ENCODE measurements at places on chromosomes 2 and 18. TPM values are rescaled to one million over a fixed set of nuclear protein-coding genes. Genes with fewer than 3 reads are reported as not detected.

The RFX8 gene
- polyA plus RNA-seq: 0.16 TPM

- DNase-seq: no peak
Measured at GRCh38 chr2:64474121-64474571, 20.2 kb downstream of the LGALSL start.

The ST8SIA3 gene
- polyA plus RNA-seq: not detected

The PIKFYVE gene
- 7.2 TPM for polyA plus RNA-seq

- peak; percentile 85 for DNase-seq
Measured at GRCh38 chr2:241315879-241316631, at the start of gene SEPTIN2. Gene SEPTIN2, plus strand, starts transcription at chr2:241315925. Its CDS starts 8,308 bp downstream, at chr2:241324233.

DNA sequence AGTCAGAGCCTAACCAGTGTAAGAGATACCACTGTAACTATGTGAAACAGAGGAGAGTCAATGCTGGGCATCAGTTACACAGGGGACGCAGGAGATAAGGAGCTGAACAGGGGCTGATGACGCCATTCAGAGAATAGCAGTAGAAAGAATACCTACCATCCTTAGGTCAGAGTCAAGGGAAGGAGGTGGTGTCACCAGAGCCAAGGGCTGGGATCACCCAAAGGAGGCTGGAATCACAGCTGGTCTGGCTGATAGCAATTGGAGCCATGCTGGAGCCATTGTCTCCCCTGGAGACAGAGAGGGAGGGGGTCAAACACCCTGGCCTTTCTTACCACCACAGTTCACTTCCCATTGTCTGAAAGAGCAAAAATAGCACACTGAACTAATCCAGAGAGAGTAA lies 37.3 kb upstream of the C18orf32 start:
- DNase-seq: peak; percentile 5

GRCh38 chr2:64763126-64763525 lies 109.4 kb upstream of the SERTAD2 start:
- no peak for DNase-seq

The PLGLB1 gene
- polyA plus RNA-seq: 0.81 TPM

DNA sequence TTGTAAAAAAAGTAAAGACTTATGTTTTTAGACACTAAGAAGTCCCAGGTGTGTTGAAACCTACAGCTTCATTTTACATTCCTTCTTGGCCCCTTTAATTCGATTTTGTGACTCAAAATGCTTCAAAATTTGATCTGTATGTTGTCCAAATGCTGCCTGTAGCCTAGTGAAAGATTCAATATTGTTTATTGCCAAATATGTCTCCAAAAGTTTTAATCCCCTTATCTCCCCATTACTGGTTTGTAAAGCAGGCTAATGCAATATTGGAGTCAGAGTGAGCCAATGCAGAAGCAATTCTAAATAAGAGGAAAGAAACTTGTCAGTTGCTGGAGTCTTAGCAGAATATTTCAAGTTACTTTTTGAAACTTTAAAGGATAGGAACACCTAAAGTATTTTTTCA lies 287.0 kb upstream of the ZC3H15 start:
- DNase-seq: no peak

The GKN2 gene
- not detected for polyA plus RNA-seq

DNA sequence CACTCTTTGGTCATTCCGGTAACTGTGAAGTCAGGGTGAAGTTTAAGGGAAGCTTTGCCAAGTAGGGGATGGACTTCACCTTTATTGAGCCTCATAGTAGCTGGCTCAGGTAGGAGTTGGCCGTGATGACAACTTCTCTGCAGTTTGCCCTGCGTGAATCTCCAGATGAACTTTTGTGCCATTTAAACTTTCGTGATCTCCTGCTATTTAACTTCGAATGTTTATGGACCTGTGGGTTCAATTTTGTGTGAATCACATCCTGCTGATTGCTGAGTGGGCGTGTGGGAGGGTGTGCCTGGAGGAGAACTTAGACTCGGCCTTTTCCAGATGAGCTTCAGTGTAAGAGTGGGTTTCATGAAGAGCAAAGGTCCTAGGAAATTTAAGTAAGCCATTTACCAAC lies 4.2 kb downstream of the UGT1A1 start:
- no peak for DNase-seq

- DNase-seq: no peak
Measured at GRCh38 chr2:168255103-168255502, 7.7 kb upstream of the STK39 start.

The KLHL14 gene
- polyA plus RNA-seq: not detected

DNA sequence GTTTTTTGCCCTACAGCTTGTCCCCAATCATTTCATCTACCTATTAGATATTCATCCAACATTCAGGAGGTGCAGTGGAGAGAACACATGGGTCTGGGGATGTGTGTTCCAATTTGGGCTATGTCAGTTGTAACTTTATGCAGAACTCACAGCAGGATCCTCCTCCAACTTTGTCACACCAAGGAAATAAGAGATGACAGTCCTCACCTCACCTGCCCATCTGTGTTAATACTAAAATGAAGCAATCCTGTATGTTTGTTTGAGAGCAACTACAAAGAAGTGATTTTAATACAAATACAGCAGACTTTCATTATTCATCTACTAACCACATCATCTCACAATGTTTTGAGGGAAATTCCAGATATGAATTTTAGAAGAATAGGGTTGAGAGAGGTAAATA lies 126.7 kb downstream of the ARHGAP15 start:
- no peak for DNase-seq

The TAF4B gene
- 0.49 TPM for polyA plus RNA-seq

GRCh38 chr2:128791985-128792320 lies 473.3 kb upstream of the HS6ST1 start:
- DNase-seq: no peak
